Dermis microvascular lymphatic vessel endothelial cell (primary cell): ENCODE measurements at places on chromosomes 2 and 18. TPM values are rescaled to one million over a fixed set of nuclear protein-coding genes. Genes with fewer than 3 reads are reported as not detected.

The CFC1 gene
- not detected in 2 replicates for total RNA-seq

GRCh38 chr2:157625296-157625695, 3.4 kb downstream of the ACVR1C start:
- no peak for DNase-seq

The RAMP1 gene
- total RNA-seq: not detected in 2 replicates

DNA sequence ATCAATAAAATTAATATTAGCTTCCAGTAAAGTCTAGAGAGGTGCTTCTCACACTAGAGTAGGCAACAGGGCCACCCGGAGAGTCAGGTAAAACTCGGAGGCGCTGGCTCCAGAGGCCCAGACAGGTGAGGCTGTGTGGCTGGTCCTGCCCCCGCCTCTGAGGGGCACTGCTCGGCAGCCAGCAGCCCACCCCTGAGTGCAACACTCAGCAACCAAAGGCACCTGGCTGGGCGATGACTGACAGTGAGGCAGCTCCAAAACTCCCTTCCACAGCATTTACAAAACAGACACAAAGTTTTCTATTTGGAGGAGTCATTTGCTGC, 138.8 kb upstream of the ID2 start:
- no peak for DNase-seq

The CD302 gene
- total RNA-seq: 5.6 and 14.4 TPM in 2 replicates

GRCh38 chr2:159902722-159903121, 104.7 kb upstream of the CD302 start:
- no peak for DNase-seq

The CRYGD gene
- total RNA-seq: not detected in 2 replicates

The GPAT2 gene
- 5.6 and 14.3 TPM in 2 replicates for total RNA-seq

DNA sequence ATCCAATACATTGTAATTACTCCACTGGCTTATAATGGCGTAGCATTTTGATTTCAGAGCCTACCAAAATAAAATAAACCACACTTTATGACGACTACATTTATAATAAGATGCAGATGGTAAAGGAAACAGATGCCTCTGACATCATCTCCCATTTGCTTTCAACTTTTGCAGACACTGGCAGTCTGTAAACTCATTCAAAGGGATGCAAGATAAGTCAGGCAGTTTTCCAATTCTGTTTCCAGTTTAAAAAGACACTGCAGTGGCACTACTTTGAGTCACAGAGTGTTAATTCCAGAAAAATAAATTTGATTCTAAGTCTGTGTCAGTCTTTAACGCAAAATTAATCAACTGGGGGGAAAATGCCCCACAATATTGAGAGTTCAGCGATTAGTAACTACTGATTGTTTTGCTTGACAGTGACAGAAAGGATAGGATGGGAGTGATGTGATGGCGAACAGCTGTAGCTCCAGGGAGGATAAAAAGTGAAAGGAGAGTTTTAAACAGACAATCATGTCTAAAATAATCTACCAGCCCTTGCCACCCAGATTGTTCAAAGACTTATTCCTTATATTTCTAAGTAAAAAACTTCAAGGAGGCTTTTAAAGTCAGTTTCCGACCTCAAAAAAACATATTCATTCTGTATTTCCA, 6.7 kb downstream of the DSEL start:
- DNase-seq: no peak

GRCh38 chr2:23138701-23139100, 246.3 kb upstream of the KLHL29 start:
- DNase-seq: no peak

GRCh38 chr2:225040856-225041206, 1.4 kb downstream of the DOCK10 start:
- peak; percentile 10 for DNase-seq

- peak; percentile 45 for DNase-seq
Observed at GRCh38 chr2:223055140-223055539, 3.1 kb downstream of the KCNE4 start.

- DNase-seq: no peak
Observed at GRCh38 chr2:55493220-55493619, 26.3 kb upstream of the CFAP36 start.
